Foreskin fibroblast (primary cell): ENCODE measurements at places on chromosomes 5 and 9.
A peak's percentile ranks its signal among the peaks of the same experiment; 100 is the strongest.

DNA sequence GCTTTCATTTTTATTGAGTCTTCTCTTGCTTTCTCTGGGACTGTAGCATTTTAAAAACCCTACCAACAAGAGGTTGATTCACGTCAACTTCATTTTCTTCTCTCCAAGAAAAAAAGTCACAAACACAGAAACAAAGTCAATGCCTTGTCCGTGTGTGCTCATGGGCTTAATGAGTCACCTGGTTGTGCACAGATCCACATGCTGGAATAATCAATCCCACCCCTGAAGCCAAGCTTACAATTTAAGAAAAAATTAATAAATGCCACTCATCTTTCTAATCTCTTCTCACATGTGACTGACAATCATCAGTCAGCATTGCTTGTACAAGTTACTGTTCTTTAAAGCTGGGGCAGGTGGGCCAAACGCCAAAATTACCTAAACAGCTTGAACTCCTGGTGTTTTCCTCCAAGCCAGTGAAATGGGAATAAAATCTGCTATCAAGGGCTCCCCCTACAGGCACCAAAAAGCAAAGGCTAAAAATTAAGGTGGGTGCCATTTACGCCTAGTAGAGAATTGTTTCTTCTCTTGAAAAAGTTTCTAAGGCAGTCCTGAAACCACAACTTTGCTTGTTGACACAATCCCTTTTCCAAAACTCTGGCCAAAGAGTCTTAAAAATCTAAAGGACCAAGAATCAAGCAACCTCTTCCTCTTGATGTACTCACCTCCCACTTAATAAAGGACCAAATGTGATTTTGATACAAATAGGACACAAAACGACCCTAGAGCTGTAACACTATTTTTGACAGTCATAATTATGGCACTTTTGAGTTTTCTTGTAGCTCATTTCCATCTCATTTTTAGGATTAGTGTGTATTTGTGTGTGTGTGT is 21.3 kb downstream of the TRMO start:
- peak; percentile 67 for DNase-seq

DNA sequence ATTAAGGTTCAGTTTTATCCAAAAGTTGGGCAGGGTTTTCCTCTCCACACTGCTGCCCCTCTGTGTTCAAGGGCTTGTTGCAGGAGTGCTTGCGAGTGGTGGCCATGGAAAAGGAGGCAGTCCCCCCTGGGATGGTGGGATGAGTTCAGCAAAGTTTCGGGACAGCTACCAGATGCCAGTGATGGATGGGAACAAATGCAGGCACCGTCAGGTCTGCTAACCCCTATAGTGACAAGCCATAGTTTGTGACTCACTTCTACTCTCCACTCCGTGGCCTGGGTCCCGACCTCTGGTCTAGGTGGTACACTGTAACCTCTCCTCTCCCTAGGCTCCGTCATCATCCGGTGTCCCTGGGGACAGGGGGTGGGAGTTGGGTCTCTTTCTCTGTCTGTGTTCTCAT is 3.8 kb upstream of the RNF14 start:
- no peak for DNase-seq

GRCh38 chr5:55319491-55319890 is 11.7 kb downstream of the MTREX start:
- DNase-seq = peak; percentile 53

DNA sequence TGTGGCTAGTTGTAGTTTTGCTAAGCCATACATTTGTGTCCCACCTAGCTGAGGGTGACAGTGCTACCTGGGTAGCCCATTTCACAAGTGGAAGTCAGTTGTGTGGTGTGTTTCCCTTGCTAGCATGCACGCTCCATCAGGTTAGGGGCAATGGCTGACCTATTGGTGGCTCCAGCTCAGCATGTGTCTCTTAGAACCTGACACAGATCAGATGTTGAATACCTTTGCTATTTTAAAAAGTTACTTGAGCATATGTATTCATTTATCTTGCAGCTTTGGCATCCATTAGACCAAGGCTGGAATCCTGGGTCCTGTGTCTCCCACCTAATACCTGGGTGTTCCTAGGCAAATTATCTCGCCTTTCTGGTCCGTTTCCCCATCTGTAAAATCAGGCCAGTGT is 44.8 kb downstream of the ZNF618 start:
- no peak for DNase-seq

DNA sequence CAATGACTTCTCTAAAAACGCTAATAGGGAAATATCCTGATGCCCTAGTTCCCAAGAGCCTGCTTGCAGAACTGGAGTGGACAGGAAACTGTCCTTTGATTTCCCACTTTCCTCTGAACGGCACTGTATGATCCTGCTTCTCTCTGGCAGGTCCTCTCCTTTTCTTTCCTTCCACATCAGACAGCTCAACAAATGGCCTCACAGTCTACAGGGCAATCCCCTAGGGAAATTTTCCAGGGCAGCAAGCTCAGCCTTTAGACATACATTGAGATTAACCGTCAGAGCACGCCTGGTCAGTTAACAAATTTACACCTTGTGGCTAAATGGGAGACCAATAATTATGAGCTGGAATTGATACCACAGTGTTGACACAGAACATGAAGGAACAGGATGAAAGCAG is 164.9 kb downstream of the SLC24A2 start:
- no peak for DNase-seq

GRCh38 chr5:151847871-151848270 is 76.1 kb downstream of the G3BP1 start:
- no peak for DNase-seq

DNA sequence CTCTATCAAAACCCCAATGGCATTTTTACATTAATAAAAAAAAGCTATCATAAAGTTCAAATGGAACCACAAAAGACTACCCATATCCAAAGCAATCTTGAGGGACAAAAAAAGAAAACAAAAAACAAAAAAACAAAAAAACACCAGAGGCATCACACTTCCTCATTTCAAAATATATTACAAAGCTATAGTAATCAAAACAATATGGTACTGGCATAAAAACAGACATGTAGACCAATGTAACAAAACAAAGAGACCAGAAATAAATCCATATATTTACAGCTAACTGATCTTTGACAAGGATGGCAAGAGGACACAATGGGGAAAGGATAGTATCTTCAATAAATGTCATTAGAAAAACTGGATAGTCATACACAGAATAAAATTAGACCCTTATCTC is 245.1 kb upstream of the MSX2 start:
- no peak for DNase-seq

- DNase-seq = no peak
Observed at GRCh38 chr5:81246697-81247096, 13.6 kb downstream of the CKMT2 start.

DNA sequence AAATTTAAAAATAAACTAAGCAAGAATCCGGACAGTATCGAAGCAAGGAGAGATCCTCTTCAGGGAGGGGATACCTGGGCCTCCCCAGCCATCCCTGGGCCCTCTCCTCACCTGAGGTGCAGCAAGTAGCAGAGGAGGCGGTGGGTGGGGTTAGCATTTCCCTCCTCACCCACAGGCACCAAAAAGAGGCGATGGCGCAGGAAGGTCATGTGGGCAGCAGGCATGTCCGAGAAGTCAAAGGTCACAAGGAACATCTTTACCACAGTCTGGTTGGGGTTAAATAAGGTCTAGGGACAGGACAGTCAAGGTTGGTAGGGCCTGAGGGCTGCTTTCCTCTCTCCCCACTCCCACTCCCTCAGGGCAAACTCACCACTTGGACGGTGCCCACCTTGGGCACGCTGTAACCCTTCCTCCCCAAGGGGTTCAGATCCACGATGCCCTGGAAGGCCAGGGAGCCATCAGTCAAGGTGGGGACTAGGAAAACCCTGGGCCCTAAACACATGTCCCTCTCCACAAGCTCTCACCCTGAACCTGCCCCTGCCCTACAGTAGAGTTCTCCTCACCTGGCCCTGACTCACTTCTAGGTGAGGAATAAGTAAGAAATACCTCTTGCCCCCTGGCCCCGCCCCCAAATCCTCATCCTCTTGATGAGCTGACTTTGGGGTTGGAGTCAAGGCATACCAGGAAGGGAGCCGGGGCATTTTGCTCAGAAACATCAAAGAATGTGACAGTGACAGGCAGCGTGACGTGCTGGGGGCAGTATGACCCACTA is 2.8 kb upstream of the STOML2 start:
- DNase-seq = no peak

DNA sequence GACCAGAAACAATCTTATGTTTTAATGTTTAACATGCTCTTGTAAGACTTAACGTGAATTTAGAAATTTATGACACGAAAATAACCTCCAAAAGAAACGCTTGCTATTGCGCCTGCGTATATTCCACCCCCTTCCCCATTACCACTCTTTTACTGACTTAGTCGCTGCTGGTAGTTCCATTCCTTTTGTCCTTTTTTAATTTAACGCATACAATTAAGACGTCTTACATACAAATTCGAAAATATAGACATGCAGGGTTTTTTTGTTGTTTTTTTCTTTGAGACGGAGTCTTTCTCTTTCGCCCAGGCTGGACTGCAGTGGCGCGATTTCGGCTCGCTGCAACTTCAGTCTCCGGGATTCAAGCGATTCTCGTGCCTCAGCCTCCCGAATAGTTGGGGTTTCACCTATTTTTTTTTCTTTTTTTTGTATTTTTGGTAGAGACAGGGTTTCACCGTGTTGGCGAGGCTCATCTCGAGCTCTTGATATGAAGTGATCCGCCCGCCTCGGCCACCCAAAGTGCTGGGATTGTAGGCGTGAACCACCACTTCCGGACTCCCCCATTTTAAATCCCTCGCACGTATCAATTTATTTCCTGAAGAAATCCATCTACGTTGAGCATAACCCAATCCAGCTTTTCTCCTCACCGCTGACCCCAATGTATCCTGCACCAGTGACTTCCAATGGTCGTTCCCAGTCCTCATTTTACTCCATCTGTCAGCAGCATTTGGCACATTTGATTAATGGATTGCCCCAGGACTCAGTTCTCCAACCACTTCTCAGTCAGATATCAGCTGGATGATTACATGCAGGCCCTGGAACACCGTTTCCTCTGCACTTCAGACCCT is 684 bp upstream of the MED7 start:
- DNase-seq = peak; percentile 10

DNA sequence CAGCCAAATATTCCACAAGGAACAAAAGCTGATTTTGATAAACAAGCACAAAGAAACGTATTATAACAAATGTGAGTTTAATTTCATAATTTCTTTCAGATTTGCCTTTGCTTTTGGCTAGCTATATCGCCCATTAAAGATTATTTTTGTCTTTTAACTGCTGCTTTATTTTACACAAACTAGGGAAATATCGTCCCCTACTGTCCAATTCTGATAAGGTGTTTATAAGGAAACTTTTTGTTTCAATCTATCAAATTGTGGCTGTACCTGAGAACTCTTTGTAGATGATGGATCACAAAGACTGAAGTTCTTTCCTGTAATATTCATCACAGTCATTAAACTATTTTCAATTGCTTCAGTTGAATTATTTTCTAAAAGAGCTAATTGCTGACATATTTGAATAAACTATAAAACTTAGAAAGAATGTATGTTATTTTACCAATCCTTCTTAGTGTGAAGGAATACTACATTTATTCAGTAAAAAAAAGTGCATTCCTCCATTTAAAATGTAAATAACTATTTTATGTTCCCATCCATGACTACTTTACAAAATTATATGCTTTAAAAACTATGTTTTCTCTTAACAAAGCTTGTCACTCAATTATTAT is 431.3 kb upstream of the ITGA1 start:
- DNase-seq = peak; percentile 3

DNA sequence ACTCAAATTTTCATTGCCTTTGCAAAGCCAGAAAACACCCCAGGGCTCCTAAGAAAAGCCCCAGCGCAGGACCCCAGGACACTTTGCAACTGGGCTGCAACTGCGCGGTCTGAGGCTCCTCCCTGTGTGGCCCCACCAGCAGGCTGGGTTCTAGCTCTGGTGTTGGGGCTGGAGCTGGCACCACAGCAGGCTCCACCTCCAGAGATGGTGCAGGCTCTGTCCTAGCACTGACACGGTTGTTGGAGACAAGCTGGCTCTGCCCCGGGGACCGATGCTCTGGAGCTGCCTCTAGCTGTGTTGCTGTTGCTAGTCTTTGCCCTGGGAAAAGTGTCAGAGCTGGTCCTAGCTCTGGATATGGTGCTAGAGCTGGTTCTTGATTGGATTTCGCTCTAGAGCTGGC is 13.6 kb downstream of the LCN10 start:
- no peak for DNase-seq

DNA sequence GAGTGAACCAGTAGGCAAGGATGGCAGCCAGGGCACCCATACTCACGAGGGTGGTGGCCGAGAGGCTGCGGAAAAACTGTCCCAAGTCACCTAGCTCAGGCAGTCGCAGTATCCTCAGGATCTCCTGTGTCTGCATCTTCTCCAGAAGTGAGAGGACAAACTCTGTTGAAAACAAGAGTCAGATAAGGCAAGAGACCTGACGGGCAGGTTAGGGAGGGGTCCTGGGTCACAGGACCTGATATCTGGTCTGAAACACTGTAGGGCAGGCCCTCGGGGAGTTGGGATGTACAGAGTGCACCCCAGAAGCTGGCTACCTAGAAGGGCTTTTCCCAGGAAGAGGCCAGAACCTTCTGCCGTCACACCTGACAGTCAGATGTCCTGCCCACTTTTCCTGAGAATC is 17.4 kb downstream of the ACSL6 start:
- no peak for DNase-seq

DNA sequence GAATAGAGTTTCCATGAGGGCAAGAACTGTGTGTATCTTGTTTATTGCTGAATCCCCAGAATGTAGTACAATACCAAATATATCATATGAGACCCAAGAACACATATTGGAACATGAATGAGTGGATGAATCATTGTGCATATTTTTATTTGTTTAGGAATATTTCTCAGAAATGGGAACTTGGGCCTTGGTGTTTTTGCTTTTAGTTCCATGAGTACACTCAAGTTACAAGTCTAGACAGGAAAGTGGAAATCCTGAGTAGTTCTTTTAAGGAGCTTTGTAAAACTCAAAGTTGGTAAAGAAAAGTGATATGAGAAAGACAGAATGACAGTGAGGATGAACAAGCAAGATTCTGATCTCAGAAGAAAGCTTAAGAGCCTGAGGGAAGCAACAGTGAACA is 647.0 kb downstream of the EFNA5 start:
- DNase-seq = no peak

GRCh38 chr9:125361837-125362531 is 100.4 kb downstream of the GAPVD1 start:
- DNase-seq = no peak

- DNase-seq = no peak
Observed at GRCh38 chr5:6048746-6049145, 329.6 kb downstream of the MED10 start.

- DNase-seq = no peak
Observed at GRCh38 chr9:96187151-96187555, 114.8 kb downstream of the HSD17B3 start.

DNA sequence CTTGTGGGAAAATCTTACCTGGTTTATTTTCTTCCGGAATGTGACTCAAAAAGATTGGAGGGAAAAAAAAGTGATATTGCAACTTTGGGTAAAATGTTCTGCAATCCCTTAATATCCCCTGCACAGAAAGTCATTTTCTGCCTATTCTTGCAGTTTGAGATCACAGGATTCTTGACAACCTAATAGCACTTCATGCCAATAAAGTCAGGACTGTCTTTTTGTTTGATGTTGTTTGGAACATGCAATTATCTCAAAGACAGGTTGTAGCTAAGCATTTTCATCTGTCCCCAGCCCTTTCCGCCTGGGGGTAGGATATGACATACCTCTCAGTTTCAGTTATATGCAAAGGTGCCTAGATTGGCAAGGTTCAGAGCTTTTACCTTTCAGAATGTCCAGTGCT is 63.9 kb downstream of the ALDH1A1 start:
- no peak for DNase-seq
